ENCODE measurements at places on chromosomes 2 and 18. TPM values are rescaled to one million over a fixed set of nuclear protein-coding genes. Genes with fewer than 3 reads are reported as not detected.

DNA sequence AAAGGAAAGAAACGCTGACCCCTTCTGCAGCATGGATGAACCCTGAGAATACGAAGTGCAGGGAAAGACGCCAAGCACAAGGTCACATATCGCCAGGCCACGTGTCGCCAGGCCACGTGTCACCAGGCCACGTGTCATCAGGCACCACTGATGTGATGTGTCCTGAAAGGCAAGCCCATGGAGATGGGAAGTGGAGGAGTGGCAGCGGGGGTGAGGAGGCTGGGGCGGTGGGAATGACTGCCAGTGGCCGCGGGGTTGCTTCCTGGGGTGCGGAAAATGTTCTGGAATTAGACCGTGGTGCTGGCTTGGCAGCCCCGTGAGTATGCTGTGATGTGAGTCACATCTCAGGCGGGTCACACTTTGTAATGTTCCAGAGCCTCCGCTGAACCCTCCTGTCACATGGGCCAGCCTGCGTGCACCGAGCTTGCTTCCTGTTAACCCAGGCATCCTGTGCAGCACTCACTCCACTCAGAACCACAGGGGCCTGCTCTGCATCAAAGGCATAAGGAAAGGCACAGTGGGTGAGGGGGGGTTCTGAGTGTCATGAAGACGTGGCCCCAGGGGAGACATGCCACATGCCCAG lies 39.0 kb downstream of the SLC66A2 start:
- H3K27ac ChIP-seq: peak overlapping the region; percentile 91
- H3K4me3 ChIP-seq: no peak overlapping the region
- DNase-seq: peak; percentile 20
- H3K27me3 ChIP-seq: no peaks in the 10 kb centered on the region

CAPN13 gene
- polyA plus RNA-seq: not detected

DNA sequence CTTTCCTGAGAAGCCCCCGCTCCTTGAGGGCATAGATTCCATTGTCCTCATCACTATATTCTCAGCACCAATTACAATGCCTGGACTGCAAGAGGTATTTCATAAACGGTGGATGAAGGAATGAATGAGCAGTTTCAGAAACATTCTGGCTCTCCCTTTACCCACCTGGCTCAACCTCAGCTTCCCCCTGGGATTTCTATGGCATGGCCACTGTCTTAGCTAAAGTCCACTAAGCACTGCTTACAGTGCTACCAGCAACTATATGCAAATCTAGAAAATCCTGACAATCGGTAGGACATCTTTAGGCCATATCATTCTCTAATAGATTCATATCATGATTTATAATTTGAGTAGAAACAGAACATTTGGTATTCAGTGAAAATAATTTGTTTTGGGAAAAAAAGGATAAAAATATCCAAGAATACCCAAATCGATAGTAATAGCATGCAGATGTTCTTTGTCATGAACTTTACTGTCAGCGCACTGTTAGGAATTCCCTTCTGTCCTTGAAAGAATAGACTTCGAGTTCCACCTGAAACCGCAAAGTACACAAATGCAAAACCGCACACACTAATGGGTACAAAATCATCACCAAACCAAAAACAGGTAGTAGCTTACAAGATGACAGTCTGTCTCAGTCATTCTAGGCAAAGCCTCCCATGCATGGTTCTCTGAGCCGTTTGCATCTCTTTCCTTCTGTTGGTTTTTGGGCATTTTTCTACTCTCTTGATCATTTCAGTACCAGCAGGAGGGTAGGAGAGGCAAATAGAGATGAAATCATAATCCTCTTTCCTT lies 303.6 kb upstream of the ID2 start:
- H3K4me3 ChIP-seq: no peak overlapping the region
- no peak overlapping the region for H3K27ac ChIP-seq
- H3K36me3 ChIP-seq: peaks cover 6% of the 10 kb centered on the region
- H3K4me1 ChIP-seq: peaks cover 11% of the 10 kb centered on the region

ST8SIA3 gene
- not detected for polyA plus RNA-seq

EFR3B gene
- 0.10 TPM for polyA plus RNA-seq

ZNF804A gene
- polyA plus RNA-seq: 0.40 TPM

DNA sequence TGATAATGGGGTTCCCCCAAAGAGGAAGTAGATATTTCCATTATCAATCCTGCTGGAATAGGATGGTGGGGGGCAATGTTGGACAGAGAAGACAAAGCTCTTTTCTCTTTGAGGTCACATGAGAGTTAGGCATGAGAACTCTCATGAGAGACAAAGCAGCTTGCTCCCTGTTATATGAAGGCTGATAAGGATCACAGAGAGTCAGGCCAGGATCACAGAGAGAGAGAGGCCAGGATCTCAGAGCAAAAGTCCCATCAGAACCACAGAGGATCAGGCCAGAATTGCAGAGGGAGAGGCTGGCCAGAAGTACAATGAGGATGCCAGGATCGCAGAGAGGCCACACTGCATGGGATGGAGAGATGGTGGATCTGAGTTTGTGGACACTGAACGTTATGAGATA lies 457.1 kb downstream of the LPIN1 start:
- H3K36me3 ChIP-seq: peaks cover 23% of the 10 kb centered on the region
- no peak for DNase-seq
- H3K27me3 ChIP-seq: no peaks in the 10 kb centered on the region
- H3K27ac ChIP-seq: no peak overlapping the region

AKAIN1 gene
- not detected for polyA plus RNA-seq

DNA sequence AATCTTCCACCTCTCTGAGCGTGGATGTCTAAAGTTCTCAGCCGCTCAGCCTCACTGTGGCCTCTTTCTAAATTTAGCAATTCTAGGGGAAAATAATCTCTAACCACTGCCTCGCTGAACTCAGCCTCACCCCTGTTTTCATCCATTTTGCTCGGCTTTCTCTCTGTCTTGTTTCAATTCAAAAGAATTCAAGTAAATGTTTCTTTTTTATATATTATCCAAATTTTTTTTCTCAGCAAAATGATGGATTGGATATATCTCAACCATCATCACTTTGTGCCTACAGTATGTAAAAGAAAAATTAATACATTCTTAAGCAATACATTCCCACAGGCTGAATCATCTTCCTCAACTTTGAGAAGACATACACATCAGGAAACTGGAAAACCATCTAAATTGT lies 24.0 kb upstream of the GALNT5 start:
- no peaks in the 10 kb centered on the region for H3K4me1 ChIP-seq
- H3K36me3 ChIP-seq: no peaks in the 10 kb centered on the region
- H3K4me3 ChIP-seq: no peak overlapping the region
- no peak for DNase-seq

WDR43 gene
- polyA plus RNA-seq: 57.5 TPM

NFE2L2 gene
- 50.7 TPM for polyA plus RNA-seq

TUBA4B gene
- polyA plus RNA-seq: not detected

DNA sequence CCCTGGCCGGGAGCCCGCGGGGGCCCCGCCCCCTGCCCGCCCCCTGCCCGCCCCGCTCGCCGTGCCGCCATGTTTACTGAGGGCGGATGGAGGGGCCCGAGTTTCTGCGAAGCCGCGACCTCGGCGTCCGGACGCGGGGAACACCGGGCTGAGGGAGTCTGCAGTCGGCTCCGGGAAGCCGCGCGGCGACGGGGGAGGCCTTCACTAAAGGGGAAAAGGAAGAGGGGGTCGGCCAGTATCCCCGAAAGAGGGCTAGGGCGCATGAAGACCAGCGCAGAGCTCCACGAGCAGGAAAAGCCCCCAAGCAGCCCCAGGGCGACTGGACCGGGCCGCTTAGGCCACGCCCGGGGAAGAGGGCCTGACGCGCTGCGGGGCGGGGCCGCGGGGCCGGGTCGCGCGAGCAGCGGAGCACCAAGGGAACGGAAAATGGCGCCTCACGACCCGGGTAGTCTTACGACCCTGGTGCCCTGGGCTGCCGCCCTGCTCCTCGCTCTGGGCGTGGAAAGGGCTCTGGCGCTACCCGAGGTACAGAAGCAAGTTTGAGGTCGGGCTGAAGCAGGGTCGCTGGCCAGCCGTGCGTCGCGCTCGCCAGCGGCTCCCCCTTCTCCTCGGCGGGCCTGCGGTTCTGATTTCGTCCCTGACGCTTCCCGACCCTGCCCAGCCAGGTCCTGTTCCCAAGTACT lies at the start of the genes ATRAID and SLC5A6:
TSS of gene ATRAID (plus strand) at position 99 of the 683 bp plus-strand sequence. CDS start at position 427, 328 bp downstream.
TSS of gene SLC5A6 (minus strand) at position 326 of the 683 bp plus-strand sequence. CDS start 4,618 bp downstream, outside the sequence.
- DNase-seq: peak; percentile 93
- H3K36me3 ChIP-seq: no peaks in the 10 kb centered on the region
- peak within 1 kb of the TSS; percentile 100 for H3K4me3 ChIP-seq
- H3K27me3 ChIP-seq: no peaks in the 10 kb centered on the region

RPRM gene
- polyA plus RNA-seq: not detected

DNA sequence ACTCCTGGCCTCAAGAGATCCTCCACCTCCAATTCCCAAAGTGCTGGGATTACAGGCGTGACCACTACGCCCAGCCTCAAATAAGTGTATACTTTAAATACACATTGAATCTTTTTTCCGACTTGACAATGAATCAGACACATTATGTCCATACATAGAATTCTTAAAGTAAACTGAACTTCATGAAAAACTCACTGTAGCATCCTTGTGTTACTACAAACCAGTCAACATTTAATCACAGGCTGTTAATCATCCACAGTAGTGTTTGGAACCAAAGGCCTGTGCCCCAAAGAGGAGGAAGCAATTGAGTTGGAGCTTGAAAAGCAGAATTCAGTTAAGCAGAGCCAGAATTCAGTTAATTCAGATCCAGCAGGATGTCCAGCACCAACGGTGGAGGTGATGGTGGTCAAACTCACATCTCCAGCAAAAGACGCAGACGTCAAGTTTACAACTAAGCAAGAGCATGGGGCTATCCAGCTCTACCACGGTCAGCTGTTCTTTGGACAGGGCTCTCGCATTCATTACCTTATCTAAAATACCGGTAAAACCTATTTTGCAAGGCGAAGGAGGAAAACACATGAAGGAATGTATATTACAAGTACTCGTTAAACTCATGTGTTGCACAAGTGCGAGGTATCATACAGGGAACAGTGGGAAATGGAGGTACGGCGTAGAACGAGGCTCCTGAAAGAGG lies 1.2 kb downstream of the SLC39A6 start:
- H3K4me3 ChIP-seq: peak overlapping the region; percentile 93
- no peak for DNase-seq
- H3K4me1 ChIP-seq: peaks cover 35% of the 10 kb centered on the region
- H3K27ac ChIP-seq: peak overlapping the region; percentile 95
- H3K36me3 ChIP-seq: peaks cover 13% of the 10 kb centered on the region

FBXO48 gene
- 0.58 TPM for polyA plus RNA-seq

GKN2 gene
- polyA plus RNA-seq: not detected

- peaks cover 4% of the 10 kb centered on the region for H3K36me3 ChIP-seq
- DNase-seq: no peak
- H3K27ac ChIP-seq: no peak overlapping the region
- no peaks in the 10 kb centered on the region for H3K4me1 ChIP-seq
These were observed 86.0 kb upstream of the OTX1 start for GRCh38 chr2:62964671-62965070.

GRCh38 chr2:20231598-20232026 lies 6.7 kb upstream of the SDC1 start:
- H3K4me3 ChIP-seq: no peak overlapping the region
- DNase-seq: no peak
- H3K4me1 ChIP-seq: no peaks in the 10 kb centered on the region
- H3K27me3 ChIP-seq: peaks cover 31% of the 10 kb centered on the region

DNA sequence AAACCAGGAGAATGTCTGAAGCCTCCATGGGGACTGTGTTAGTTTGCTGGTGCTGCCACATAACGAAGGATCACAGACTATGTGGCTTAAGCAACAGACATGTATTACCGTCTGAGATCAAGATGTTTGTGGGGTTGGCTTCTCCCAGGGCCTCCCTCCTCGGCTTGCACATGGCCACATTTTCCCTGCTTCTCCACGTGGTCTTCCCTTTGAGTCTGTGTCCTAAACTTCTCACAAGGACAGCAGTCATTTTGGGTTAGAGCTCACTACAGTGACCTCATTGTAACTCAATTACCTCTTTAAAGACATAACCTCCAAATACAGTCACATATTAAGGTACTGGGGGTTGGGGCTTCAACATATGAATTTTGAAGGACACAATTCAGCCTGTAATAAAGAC lies 44.6 kb upstream of the LPIN2 start:
- H3K4me1 ChIP-seq: peaks cover 32% of the 10 kb centered on the region
- peaks cover under 1% of the 10 kb centered on the region for H3K27me3 ChIP-seq
- H3K4me3 ChIP-seq: no peak overlapping the region
- no peak for DNase-seq

GRCh38 chr2:45195916-45196315 lies 186.7 kb upstream of the SIX2 start:
- no peak overlapping the region for H3K4me3 ChIP-seq
- DNase-seq: no peak
- no peaks in the 10 kb centered on the region for H3K36me3 ChIP-seq
- H3K27ac ChIP-seq: no peak overlapping the region

DNA sequence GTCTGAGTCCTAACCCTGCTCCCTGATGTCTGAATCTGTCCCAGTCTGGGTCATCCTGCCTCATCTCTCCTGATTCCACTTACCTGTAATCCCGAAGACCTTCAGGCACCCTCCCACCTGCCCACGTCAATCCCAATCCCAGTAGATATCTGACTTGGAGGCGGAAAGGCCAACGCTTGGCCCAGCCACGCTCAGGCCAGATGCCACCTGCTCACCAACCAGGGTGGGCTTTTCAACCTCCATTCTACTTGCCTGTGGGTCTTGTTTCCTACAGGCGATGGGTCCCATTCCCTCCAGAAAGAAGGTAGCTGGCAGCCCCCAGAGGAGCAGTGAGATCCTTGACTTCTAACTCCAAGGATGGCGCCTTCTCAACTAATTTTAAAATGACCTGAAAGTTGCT lies 59.7 kb downstream of the INPP5D start:
- no peaks in the 10 kb centered on the region for H3K27me3 ChIP-seq
- no peak for DNase-seq
- no peak overlapping the region for H3K27ac ChIP-seq

C2orf78 gene
- polyA plus RNA-seq: not detected

- H3K27ac ChIP-seq: no peak overlapping the region
- no peaks in the 10 kb centered on the region for H3K27me3 ChIP-seq
- no peak overlapping the region for H3K4me3 ChIP-seq
- no peaks in the 10 kb centered on the region for H3K36me3 ChIP-seq
- peaks cover 8% of the 10 kb centered on the region for H3K4me1 ChIP-seq
- no peak for DNase-seq
These were observed 18.6 kb downstream of the CDCA7 start for GRCh38 chr2:173373290-173373689.

DNA sequence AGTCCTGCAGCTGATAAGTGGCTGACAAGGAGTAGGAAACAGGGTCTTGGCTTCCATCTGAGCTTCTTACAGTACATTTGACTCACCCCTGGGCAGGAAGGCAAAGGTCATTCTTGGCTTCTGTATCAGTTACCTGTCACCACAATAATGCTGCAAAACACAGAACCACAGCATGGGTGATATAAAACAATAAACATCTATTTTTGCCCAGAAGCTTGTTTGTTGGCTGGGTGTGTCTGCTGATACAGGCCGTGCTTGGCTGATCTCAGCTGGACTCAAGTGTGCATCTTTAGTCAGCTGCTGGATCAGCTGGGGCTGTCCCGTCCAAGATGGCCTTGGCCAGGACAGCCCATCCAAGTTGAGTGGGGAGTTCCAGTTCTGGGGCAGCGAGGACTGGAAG lies 34.7 kb downstream of the ONECUT2 start:
- DNase-seq: no peak
- H3K27ac ChIP-seq: no peak overlapping the region
- H3K27me3 ChIP-seq: peaks cover 49% of the 10 kb centered on the region
- no peaks in the 10 kb centered on the region for H3K4me1 ChIP-seq

- no peak for DNase-seq
- H3K27me3 ChIP-seq: no peaks in the 10 kb centered on the region
- no peak overlapping the region for H3K27ac ChIP-seq
- no peaks in the 10 kb centered on the region for H3K4me1 ChIP-seq
- H3K36me3 ChIP-seq: no peaks in the 10 kb centered on the region
These were observed 136.9 kb downstream of the NRXN1 start for GRCh38 chr2:50895041-50895440.

All from naive B cell (primary cell).